Activated gamma-delta T cell treated with Interleukin-2 at 50 U/mL for 16 hours (primary cell): ENCODE measurements at places on chromosomes 5 and 9.

- no peak for DNase-seq
Observed at GRCh38 chr5:51395666-51396356, 12.6 kb downstream of the ISL1 start.

- DNase-seq, result no peak
Observed at GRCh38 chr5:135395451-135395850, 3.6 kb downstream of the MACROH2A1 start.

GRCh38 chr9:114688379-114688778 is 6.4 kb upstream of the TEX48 start:
- no peak for DNase-seq

- DNase-seq, result no peak
Observed at GRCh38 chr5:9067154-9067553, 478.7 kb downstream of the SEMA5A start.

DNA sequence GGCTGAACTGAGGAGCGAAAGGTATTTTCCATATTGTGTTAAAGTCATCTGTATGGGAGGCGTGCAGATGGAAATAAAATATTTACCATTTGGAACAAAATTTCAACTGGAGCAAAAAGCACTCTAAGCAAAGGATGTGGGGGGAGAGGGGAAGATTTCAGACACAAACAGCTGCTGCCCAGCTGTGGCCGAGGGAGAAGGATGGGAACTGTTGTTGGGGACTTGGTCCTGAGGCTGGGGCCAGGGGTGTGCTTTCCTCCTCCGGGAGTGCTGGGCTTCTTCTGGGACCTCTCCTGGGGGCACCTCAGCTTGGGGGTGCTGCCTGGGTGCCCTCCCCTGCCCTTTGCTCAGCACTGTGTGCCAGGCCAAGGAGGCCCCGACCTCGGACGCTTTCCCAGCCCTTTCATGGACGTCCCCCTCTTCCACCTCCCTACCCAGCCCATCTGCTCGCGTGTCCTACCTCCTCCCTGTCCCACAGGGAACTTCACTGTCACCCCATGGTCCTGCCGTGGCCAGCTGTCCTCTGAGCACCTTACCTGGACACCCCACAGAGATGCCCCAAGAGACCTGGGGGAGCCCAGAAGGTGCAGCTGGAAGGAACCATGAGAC is 101.9 kb upstream of the COL5A1 start:
- DNase-seq, result no peak

- no peak for DNase-seq
Observed at GRCh38 chr5:169668732-169669131, 31.7 kb downstream of the DOCK2 start.
